ENCODE measurements at places on chromosomes 2 and 18.

DNA sequence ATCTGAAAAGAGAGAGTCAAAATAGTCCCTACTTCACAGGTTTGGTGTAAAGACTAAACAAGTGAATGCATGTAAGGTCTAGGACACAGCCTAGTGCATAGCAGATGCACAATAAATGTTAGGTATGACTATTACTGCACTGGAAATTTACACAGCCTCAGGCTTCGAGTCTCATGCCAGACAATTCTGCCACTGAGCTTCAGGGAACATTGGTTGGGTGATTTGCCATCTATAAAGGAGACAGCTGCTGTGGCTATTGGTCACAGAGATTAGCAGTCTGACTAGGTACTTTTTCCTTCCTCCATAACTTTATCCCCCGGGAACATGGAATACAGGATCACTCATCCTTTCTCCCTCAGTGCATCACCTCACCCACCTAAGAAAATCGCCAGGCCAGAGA is 89.2 kb downstream of the FAM124B start:
- peak; percentile 13 for DNase-seq

DNA sequence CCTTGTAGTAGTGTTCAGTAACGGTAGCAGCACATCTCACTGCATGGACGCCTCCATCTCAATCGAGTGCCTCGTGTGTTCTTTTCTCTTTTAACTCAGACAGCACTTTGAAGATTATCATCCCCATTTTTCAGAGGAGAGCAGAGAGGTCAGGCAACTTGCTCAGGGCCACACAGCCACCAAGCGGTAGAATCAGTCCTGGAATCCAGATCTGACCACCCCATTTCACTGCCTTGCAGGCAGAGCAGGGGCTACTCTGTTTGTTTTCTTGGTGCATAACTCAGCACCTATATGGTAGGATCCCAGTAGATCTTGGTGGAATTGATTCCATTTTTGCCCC is 129.5 kb downstream of the SMAD7 start:
- no peak for DNase-seq

DNA sequence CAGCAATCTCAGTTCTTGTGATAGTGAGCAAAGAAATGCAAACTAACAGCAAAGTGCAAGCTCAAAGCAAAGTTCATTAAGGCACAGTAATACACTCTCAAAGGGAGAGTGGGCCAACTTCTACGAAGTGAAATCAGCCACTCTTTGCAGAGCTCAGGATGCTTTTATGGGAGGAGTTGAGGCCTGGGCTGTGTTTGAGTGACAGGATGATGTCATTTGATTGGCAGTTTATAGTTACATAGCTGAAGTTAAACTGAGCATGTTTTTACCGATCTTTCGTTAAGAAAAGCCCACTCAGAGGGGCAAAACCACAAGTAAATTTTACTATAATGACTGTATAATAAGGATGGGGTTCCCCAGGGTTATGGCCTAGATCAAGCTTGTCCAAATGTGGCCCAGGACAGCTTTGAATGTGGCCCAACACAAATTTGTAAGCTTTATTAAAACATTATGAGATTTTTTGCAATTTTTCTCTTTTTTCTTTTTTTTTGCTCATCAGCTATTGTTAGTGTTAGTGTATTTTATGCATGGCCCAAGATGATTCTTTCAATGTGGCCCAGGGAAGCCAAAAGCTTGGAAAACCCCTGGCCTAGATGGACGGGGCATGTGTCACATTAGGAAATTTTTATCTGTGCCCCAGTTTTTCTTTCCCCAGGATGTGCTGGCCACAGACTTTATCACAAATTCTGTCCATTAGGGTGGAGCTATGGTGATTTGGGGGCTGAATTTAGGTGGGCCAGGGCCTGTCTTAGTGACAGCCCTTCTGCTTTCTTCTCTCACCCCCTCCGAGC is 8.3 kb upstream of the DNAH7 start:
- no peak for DNase-seq

- peak; percentile 43 for DNase-seq
These were observed 28.7 kb downstream of the SRSF7 start for GRCh38 chr2:38722271-38723061.

DNA sequence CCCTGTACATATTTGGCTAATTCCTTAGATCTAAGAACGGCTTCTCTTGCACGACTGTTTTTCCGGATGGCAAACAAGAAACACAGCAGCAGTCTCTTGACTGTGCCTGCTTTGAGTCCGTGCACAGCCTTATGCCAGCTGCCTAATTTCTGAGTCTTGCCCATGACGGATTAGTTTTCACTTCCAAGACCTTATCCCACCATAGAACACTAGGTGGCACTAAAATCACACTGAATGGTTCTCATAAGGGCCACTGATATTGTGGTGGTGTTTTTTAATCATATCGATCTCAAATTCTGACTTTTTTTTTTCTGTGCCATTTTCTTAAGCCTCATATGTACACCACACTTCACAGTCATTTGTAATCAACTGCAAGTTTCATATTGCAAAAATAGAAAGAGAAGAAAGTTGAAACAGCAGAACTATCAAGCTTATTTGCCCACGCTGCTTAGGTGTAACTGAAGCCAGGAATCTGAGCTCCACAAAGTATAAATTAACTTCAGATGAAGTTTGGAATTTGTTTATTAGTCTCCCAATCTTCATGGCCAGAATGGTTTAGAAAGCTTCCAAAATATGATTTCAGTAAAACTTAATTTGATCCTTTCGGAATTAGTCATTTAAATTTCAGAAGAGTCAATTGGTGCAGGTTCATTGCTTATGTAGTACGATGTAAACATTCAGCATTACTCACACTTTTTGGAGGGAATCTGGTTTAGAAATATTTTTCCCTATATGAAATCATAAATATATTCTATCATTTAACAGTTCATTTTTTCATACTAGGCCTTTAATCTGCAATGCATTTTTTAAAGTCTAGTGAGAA is 45.5 kb upstream of the SCN7A start:
- peak; percentile 93 for DNase-seq

- peak; percentile 74 for DNase-seq
These were observed 116.3 kb downstream of the SEPTIN10 start for GRCh38 chr2:109497463-109497862.

GRCh38 chr2:56348392-56349210 is 164.8 kb downstream of the CCDC85A start:
- no peak for DNase-seq

- DNase-seq = no peak
These were observed 136.6 kb downstream of the RNF152 start for GRCh38 chr18:61756244-61756643.

DNA sequence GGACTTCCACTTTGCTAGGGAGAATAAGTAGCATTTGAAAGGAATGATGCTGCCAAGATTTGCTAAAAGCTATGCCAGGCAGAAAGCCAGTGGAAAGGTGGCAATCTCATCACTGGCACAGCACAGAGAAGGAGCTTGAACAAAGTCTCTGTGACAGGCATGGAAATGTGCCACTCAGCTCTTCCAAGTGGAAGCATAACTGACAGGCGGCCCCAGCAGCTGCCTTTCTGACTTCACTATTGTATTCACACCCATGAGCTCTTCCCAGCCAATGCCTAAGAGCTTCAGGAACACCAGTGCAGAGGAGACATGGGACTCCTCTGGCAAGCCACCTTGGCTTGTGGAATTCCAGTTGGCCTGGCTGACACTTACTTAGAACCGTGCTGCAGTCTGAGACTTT is 134.6 kb upstream of the REG3G start:
- no peak for DNase-seq
